ENCODE measurements at places on chromosomes 5 and 9.
A peak's percentile ranks its signal among the peaks of the same experiment; 100 is the strongest.

DNA sequence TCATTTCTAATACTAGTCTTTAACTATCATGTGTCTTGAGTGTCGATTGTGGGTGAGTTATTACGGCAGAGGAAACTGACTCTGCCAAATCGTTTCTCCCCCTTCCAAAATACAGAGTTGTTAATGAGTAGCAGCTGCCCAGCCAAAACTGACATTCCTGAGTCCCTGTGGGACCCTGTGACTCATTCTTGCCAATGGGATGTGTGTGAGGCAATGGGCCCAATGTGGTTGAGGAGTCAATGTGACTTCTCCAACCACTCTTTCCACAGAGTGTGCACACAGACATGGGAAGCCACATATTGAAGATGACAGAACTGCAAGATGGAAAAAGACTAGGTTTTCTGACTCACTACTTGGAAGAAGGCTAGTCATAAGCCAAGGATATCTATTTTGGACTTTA is 434.7 kb downstream of the DTWD2 start:
- peak; percentile 100 for DNase-seq

DNA sequence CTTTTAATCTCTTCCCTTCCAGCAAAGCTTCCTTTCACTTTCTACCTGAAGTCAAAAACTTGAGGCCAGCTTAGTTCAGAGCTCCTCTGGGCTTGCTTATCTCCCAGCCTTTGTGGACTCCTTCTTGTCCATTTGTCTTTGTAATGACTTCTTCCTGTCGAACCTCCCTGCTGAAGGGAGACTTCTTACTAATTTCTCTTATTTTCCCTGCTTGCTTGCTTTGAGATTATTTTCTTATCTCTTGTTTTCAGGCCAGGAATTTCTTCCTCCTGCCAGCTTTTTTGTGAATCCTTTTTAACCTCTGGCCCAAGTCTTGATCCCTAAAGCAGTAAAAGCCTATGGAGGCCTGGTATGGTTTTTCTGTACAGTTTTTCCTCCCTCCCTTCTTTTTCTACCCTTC is 46.8 kb upstream of the DHFR start:
- no peak for DNase-seq

- no peak for DNase-seq
Observed at GRCh38 chr9:131045300-131046092, 36.5 kb downstream of the LAMC3 start.

GRCh38 chr9:95224376-95225019 is 93.0 kb downstream of the FANCC start:
- DNase-seq = peak; percentile 43

DNA sequence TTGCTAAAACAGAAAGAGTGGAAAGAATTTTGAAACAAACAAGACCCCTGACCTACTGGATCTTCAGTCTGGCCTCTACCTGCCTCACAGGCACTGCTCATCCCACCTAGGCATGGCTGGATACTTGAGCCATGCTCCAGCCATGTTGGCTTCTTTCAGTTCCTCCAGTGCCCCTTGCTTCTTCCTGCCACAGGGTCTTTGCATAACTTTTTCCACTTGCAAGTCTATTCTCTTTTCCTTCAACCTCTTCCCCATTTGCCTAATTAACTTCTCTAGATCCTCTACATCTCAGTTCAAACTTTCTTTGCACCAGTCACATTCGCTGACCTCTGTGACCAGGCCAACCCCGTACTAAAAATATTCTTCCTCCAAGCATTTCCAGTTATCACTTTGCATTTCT is 50.4 kb downstream of the STARD4 start:
- no peak for DNase-seq

DNA sequence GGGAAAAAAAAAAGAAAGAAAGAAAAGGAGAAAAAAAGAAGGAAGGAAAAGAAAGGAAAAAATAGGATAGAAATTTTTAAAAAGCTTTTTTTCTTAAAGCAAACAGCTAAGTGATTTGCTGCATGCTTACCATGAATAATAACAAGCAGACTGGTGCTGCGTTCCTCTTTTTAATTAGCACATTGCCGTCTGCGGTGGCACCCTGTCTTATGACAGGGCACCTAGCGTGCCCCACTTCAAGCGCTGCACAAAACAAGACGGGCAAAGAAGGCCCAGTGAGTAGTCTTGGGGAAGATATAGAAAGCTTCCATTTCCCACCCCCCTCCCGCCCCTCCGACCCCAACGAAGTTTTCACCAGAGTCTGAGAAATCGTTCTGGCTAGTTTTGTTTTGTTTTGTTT is 513.9 kb downstream of the ZNF608 start:
- no peak for DNase-seq

- DNase-seq = no peak
Observed at GRCh38 chr5:169637549-169638121, 560 bp downstream of the DOCK2 start.

DNA sequence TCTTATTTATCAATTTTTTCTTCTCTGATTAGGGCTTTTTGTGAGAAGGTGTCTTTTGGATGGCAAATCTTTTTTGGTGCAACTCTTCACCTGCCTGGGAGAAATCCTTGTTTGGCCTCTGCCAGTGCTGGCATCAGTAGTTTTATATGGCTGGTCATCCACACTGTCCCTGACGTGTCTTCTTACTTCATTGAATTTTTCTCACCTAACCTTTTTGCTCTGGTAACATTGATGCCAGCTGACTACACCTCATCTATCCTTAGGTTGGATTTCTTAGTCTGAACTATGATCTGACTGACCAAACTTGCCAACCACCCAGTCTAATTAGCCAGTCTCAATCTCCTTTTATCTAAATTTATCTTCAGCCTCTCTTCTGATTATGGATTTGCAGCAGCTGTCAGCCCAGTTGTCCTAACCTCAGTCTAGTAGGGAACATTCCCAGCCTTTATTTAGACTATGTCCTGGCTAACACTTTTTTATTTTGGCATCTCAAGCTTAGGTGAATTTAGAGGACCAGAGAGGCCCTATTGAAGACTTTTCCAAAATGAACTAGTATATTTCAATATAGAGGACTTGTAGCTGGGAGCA is 10.6 kb upstream of the TMEM38B start:
- DNase-seq = no peak

DNA sequence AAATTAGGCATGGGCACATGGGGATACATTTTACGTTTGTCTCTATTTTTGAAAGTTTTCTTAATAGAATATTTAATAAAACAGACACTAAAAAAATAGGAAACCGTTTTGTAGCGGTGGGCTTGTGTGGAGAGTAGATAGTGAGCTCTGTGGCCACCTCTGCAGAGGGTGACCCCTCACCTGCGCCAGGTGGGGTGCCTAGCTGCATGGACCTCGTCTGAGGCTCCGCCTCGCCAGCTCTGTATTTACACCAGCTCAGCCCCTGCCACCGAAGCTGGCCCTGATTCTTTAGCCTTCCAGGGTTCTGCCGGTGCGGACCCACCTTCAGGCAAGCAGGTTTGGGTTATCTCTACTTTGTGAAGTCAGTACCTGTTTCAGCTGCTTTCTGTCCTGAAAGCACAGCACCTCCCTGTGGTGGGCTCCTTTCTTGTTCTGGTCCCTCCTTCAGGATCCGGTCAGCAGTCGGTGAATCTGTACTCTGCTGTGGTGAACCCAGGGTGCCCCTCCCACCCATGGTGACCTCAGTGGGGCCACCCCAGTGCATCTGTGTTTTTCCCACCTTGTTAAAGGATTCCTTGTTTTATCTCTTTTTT is 105.2 kb upstream of the CACNA1B start:
- no peak for DNase-seq

Data from fibroblast of upper back skin (primary cell).